Stimulated activated CD8-positive, alpha-beta memory T cell treated with anti-CD3 and anti-CD28 coated beads, Interleukin-4, amount 100 ng/mL, for 4 hours (primary cell): ENCODE measurements at places on chromosomes 4 and X.
A peak's percentile ranks its signal among the peaks of the same experiment; 100 is the strongest.

- no peak for DNase-seq
These were observed 5.7 kb downstream of the PLP2 start for GRCh38 chrX:49177338-49177833.

GRCh38 chr4:152100379-152101201 is 339.8 kb upstream of the GATB start:
- DNase-seq = peak; percentile 46

DNA sequence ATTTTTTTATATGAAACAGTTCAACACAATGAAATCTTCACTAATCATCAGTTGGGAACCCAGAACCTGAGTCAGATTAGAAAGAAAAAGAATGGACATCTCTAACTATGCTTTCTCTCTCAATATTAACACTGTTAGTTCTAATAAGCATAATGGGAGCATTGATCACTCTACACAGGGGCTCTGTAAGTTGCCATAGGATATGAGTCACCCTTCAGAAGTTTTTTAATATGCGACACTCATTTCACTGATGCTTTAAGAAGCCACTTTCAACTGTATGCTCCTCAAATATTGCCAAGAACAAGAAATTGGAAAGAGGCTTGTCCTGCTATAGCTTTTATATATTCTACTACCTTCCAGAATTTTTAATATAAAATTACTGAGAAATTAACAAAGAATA is 187.0 kb downstream of the AASDH start:
- no peak for DNase-seq

- DNase-seq = no peak
These were observed 338.0 kb downstream of the SPOCK3 start for GRCh38 chr4:166896254-166896653.

- no peak for DNase-seq
These were observed 629.1 kb upstream of the ATOH1 start for GRCh38 chr4:93199492-93199891.

DNA sequence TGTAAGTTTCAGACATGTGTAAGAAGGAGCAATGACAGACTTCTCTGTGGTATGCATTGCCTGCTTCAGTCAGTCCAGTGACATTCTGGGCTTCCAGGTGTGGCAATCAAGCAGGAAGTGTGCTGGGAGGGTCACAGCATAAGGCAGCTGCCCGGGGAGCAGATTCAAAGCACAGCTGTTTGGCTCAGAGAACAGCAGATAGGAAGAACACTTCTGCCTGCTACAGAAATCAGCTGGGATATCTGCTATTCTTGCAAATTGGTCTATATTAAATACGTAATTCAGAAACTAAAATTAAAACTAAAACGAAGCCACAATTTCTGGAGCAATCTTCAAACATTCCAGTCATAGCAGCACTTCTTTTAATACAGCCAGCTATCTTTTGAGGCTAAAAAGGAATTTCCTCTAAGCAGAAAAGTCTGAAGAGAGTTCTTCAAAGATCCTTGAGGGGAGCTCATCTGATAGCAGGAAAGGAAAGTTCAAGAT is 47.5 kb upstream of the GALNT7 start:
- no peak for DNase-seq

DNA sequence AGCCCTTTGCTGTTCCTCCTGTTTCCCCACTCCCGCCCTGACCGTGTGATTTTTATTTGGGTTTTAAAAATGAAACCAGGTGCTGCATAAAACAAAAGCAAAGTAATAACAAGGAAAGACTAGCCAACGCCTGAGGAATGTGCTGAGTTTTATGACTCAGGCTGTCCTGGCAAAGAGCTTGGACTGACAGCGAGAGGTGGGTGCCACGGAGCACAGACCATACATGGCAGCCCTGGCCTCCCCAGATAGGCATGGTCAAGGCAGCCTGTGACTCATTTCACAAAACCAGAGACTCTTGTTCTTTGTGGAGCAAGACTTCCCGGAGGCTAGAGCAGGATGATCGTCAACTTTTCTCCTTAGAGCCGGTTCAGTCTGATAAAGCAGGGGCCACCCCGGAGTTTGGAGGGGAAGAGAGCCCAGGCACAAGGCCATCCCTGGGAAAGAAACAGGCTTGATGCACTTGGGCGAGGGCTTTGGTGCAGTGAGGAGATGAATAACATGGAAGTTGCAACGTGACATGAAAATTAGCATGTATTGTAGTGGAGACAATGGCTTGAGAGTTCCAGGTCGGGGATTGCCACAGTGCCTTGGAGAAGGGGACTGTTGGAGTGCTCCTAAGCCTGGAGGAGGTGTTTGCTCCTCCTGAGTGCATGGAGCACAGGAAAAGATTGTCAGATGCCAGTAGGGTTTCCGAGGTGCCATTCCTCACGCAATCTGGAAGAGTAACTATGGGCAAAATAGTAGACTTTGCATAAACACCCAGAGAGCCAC is 54.8 kb downstream of the C4orf51 start:
- no peak for DNase-seq

- DNase-seq = no peak
These were observed 55.7 kb downstream of the BTC start for GRCh38 chr4:74738464-74739143.

GRCh38 chr4:82515705-82516104 is 46.1 kb downstream of the TMEM150C start:
- no peak for DNase-seq

- DNase-seq = no peak
These were observed 27.9 kb downstream of the PKD2 start for GRCh38 chr4:88035292-88035691.
